Smooth muscle cell of the coronary artery (primary cell): ENCODE measurements at places on chromosomes 4 and X. TPM values are rescaled to one million over a fixed set of nuclear protein-coding genes. Genes with fewer than 3 reads are reported as not detected.

ETDA gene
- total RNA-seq: not detected in 2 replicates

MAGEC2 gene
- 0.23 TPM in 1 of 2 replicates, not detected in the other for total RNA-seq

CDKN2AIP gene
- 11.7 and 11.8 TPM in 2 replicates for total RNA-seq

FAM9B gene
- total RNA-seq: not detected in 2 replicates

NLGN3 gene
- total RNA-seq: 0.08 and 0.35 TPM in 2 replicates

XAGE1B gene
- total RNA-seq: not detected in 2 replicates

SLC16A2 gene
- 4.6 and 4.9 TPM in 2 replicates for total RNA-seq

STAP1 gene
- total RNA-seq: not detected in 2 replicates

GNRHR gene
- total RNA-seq: not detected in 2 replicates

F8A3 gene
- total RNA-seq: 0.98 TPM in 1 of 2 replicates, not detected in the other

SRPX gene
- total RNA-seq: 349 and 576 TPM in 2 replicates

NHSL2 gene
- 0.45 and 3.6 TPM in 2 replicates for total RNA-seq

NRK gene
- 0.12 and 0.15 TPM in 2 replicates for total RNA-seq

CNGA1 gene
- 2.3 TPM in 1 of 2 replicates, not detected in the other for total RNA-seq

PRRG1 gene
- 2.2 and 14.5 TPM in 2 replicates for total RNA-seq

POU4F2 gene
- not detected in 2 replicates for total RNA-seq

MAGEC1 gene
- not detected in 2 replicates for total RNA-seq

TMSB4X gene
- total RNA-seq: 8,515 and 15,067 TPM in 2 replicates

MAGEA1 gene
- not detected in 2 replicates for total RNA-seq

ETDB gene
- not detected in 2 replicates for total RNA-seq

SASH3 gene
- total RNA-seq: not detected in 2 replicates

ARMCX6 gene
- total RNA-seq: 38.6 and 42.5 TPM in 2 replicates

LAP3 gene
- total RNA-seq: 86.6 and 111 TPM in 2 replicates

MAML3 gene
- 0.82 and 1.1 TPM in 2 replicates for total RNA-seq

SLC2A9 gene
- total RNA-seq: 0.75 and 4.0 TPM in 2 replicates

SOD3 gene
- 5.8 and 66.9 TPM in 2 replicates for total RNA-seq

CTAG2 gene
- not detected in 2 replicates for total RNA-seq

CXCL5 gene
- 0.08 TPM in 1 of 2 replicates, not detected in the other for total RNA-seq

USP17L25 gene
- not detected in 2 replicates for total RNA-seq

KIF4A gene
- total RNA-seq: 0.59 and 5.2 TPM in 2 replicates

PLAC1 gene
- not detected in 2 replicates for total RNA-seq

CHIC2 gene
- total RNA-seq: 46.9 and 74.4 TPM in 2 replicates

CT83 gene
- not detected in 2 replicates for total RNA-seq

SPANXN4 gene
- not detected in 2 replicates for total RNA-seq

GAK gene
- 36.7 and 48.7 TPM in 2 replicates for total RNA-seq

ADGRL3 gene
- 0.35 TPM in 1 of 2 replicates, not detected in the other for total RNA-seq

PSAPL1 gene
- total RNA-seq: not detected in 2 replicates

HMX1 gene
- total RNA-seq: not detected in 2 replicates
